Activated CD4-positive, alpha-beta T cell treated with anti-CD3 and anti-CD28 coated beads, Interleukin-2, amount 10 ng/mL, durations not matched to agents 7 days and 5 days (primary cell): ENCODE measurements at places on chromosomes 3 and 15. TPM values are rescaled to one million over a fixed set of nuclear protein-coding genes. Genes with fewer than 3 reads are reported as not detected.

DNA sequence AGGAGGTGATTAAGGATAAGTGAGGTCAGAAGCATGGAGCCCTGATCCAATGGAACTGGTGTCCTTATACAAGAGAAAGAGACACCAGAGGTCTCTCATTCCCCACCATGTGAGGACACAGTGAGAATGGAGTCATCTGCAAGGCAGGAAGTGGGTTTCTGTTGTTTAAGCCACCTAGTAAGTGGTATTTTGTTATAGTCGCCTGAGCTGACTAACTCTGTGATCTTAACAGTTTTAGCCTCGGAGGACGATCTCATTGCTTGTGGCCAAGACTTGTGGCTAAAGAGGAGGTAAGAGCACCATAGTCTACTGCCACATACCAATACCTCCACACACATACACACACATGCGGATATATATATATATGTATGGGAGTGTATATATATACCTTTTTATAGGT lies 73.8 kb downstream of the MCTP2 start:
- DNase-seq = peak; percentile 52

GRCh38 chr3:72888546-72889309 lies 882 bp downstream of the GXYLT2 start:
- DNase-seq = no peak

- no peak for DNase-seq
These were observed 278.7 kb upstream of the KCNMB2 start for GRCh38 chr3:178257491-178257890.

DNA sequence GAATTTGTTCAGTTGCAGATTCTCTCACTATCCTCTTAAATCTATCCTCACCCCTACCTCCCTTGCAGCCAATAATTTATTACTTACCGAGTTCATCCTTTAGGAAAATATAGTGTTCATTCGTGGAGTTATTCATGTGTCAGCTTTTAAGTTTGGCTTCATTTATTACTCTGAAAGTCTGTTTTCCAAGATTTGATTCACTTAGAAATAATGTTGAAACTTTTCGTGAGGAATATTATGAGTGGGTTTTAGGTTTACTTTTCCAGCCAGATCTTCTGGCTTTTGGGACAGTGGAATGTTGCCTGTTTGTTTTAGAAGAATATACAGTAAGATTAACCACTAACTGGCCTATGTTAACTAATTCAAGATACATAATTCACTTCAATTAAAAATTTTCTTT lies 161.0 kb upstream of the CGNL1 start:
- DNase-seq = no peak

DNA sequence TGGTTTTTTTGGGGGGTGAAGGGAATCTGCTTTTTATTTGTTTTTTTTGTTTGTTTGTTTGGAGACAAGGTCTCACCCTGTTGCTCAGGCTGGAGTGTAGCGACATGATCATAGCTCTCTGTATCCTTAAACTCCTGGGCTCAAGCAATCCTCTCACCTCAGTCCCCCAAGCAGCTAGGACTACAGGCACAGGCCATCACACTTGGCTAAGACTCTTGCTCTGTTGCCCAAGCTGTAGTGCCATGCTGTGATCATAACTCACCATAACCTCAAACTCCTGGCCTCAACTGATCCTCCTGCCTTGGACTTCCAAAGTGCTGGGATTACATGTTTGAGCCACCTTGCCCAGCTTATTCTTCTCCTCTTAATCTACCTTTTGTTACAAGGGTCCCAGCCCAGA lies 31.8 kb downstream of the GPR176 start:
- no peak for DNase-seq

- DNase-seq = peak; percentile 10
These were observed 30.6 kb upstream of the FAM107A start for GRCh38 chr3:58607816-58608215.

GRCh38 chr15:86743283-86743903 lies 663.7 kb downstream of the AGBL1 start:
- peak; percentile 64 for DNase-seq

GRCh38 chr3:178454726-178455125 lies 81.5 kb upstream of the KCNMB2 start:
- DNase-seq = no peak

DNA sequence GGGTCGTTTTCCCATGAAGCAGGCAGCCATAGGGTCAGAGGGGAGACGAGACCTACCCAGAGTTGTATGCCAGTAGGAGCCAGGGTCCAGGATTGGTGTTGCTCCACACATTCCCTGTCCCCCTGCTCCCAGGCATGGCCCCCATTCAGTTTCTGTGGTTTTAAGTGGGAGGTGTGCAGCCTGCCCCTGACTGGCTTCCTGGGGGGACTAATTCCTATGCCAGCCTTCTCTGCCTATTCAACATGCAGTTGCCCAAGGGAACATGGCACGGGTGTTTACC lies 126.3 kb downstream of the EEFSEC start:
- no peak for DNase-seq

DNA sequence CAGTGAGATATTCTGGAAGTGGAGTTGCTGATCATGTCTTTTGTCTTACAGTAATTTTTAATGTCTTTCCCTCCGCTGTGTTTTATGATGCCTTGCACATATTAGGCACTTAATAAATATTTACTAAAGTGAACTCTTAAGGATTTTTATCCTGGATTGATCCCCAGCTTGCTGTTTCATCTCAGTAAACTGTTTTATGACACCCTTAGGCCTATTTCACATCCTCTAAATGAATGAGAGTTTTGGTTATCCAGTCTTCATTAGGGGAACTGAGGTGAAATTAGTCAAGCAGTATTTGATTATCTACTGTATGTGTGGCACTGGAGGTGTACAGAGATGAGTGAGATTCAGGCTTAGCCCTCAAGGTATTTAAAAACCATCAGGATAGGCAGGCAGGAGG lies 19.8 kb downstream of the CHCHD6 start:
- DNase-seq = no peak

- DNase-seq = peak; percentile 12
These were observed 28.1 kb downstream of the CPNE4 start for GRCh38 chr3:132006605-132007204.

GRCh38 chr3:194137506-194138474 lies 1.8 kb downstream of the HES1 start:
- DNase-seq = peak; percentile 51

DNA sequence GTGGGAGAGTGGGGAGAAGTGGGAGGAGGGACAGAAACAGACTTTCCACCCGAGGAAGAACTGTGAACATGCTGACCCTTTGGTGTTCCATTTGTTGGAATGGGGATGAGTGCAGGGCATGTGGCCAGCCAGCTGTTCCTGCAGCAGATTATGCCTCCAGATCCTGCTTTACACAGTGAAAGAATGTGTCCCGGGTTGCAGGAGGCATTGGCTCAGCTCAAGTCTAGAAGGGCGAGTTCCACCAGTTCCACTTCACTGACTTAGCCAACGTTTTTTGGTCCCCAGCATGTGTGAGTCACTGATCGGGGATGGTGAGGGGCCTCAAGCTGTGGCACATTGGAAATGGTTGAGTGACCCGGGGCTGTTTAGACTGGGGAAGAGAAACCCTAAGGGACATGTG lies 307.0 kb upstream of the ROPN1 start:
- no peak for DNase-seq

GRCh38 chr3:58924578-58924977 lies 125.2 kb downstream of the CFAP20DC start:
- DNase-seq = no peak

DNA sequence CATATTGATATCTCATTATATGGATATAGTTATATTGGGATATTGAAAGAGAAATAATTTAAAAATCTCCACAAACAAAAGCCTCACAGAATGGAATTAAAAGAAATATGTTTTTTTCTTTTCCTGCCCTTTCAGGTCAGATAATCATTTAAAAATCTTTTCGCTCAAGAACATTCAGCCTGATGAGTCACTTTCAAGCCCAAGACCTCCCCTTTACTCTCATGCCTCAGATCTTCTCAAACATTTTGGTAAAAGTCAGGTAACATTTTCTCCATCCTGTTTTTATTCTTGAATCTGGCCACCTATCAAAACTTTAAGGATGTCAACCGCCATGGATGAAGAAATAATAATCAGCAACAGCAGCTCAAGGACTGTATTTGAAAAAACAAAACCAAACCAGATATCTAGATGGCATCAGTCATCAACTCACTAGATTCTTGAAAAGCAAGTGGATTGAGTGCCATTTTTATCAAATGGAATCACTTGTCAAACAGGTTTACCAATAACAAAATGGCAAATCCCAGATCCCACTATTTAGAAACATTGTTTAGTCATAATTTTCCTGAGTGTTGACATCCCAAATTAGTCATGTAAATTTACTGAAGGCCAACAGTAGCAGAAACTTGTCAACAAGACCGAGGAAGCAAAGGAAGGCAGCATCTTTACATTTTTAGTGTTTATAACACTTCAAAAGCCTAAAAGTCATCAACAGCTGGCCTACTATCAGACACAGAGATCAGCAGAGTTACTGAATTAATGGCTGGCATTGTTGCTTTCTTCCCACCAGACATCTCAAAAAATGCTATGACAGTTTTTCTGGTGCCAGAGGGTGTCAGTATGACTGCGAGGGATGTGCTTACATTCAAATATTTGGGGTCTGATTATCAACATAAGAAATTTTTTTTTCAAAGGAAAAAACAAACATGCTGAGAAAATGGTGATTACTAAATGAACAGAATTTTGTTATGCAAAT lies 444.7 kb downstream of the MAGI1 start:
- no peak for DNase-seq

- no peak for DNase-seq
These were observed 17.0 kb downstream of the RGMA start for GRCh38 chr15:93072011-93072410.

- no peak for DNase-seq
These were observed 2.6 kb upstream of the ACOX2 start for GRCh38 chr3:58539626-58540025.

- DNase-seq = no peak
These were observed 28.8 kb upstream of the ST3GAL6 start for GRCh38 chr3:98734306-98734705.

DNA sequence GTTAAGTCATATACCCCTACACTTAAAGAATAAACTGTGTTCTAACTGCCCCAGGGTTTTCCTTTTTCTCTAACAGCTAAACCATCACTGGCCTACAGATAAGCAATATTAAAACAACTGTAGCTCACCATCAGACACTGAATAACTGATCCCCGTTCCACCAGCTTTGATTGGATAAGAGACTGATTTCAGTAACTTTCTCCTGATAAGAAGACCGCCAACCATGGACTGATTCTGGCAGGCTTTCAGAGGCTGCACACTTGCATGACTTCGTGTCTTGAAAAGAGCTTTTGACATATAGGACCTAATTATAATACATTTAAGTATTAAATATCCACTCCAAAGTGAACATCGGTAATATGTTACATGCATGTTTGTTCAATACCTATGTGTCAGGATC lies 15.3 kb upstream of the CEP97 start:
- no peak for DNase-seq

- DNase-seq = no peak
These were observed 13.8 kb upstream of the PLD1 start for GRCh38 chr3:171824116-171824515.

- no peak for DNase-seq
These were observed 85.6 kb downstream of the PDCD6IP start for GRCh38 chr3:33883951-33884561.

ZNF501 gene
- total RNA-seq = 1.5 TPM

NEK10 gene
- total RNA-seq = 0.56 TPM

IRAK2 gene
- 1.6 TPM for total RNA-seq

LAMB2 gene
- total RNA-seq = not detected

KBTBD12 gene
- not detected for total RNA-seq

GHSR gene
- total RNA-seq = not detected

IL12A gene
- not detected for total RNA-seq
